ENCODE measurements at places on chromosomes 12 and 14.

DNA sequence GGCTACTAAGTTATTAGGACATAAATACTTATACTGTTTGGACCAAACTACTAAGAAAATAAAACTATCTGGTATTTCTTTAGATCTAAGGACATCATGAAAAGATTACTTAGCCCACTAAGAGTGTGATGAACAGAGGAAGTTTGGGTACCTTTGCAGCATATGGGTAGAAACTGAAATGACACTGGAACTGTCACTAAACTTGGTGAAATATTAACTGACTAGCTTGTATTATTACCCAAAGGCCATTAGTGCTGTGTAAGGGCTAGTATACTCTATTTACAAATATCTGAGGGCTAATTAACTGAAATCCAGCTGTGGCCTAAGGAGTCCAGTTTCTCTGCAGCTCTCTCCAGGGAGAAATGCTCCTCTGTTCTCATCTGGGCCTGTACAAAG lies 45.5 kb downstream of the PAWR start:
- DNase-seq = no peak

GRCh38 chr12:84624601-84625000 lies 288.0 kb downstream of the SLC6A15 start:
- DNase-seq = no peak

- DNase-seq = no peak
Observed at GRCh38 chr12:45336331-45336730, 120.4 kb downstream of the ANO6 start.

DNA sequence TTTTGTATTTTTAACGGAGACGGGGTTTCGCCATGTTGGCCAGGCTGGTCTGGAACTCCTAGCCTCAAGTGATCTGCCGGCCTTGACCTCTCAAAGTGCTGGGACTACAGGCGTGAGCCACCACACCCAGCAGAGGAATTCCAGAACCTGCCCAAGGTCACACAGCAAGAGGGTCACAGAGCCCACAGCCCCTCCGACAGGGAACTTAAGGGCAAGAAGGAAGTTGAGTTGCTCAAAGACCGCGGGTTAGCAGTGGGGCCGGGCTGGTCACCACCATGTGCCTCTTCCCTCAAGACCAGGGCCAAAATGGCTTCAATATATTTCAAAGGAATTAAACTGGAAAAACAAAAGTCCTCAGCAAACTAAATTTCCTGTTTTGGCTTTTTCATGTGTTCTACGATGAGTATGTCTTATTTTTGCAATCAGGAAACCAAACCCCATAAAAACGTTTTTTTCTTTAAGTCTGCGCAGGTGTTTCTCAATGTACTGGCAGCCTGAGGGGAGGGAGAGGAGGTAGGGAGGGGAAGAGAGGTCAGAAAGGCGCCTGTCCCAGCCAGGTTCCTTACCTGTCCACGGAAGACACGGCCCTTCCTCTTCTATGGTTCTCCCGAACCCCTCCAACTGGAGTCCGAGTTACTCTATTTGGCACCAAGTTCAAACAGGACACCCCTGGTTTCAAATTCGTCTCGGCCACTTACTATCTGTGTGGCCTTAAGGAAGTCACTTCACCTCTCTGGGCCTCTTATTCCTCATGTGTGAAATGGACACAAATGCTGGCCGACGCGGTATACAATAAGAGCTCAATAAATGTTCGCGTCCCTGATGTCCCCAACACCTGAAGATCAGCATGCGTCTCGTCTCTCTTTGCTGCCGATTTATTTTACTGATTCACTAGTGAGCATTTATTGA lies 778 bp downstream of the SLC8B1 start:
- peak; percentile 73 for DNase-seq

Data from upper lobe of right lung (tissue), 1 donor.